ENCODE measurements at places on chromosomes 2 and 18. TPM values are rescaled to one million over a fixed set of nuclear protein-coding genes. Genes with fewer than 3 reads are reported as not detected.

The CCNT2 gene
- total RNA-seq = 52.4 TPM

The ZNF385B gene
- 0.41 TPM for total RNA-seq

The MPPE1 gene
- total RNA-seq = 22.3 TPM

The NYAP2 gene
- 0.14 TPM for total RNA-seq

The NCKAP5 gene
- 1.2 TPM for total RNA-seq

The MTX2 gene
- total RNA-seq = 14.1 TPM

The CXCR4 gene
- total RNA-seq = 42.2 TPM

The FAM210A gene
- 8.7 TPM for total RNA-seq

The SMPD4 gene
- total RNA-seq = 46.3 TPM

The EDAR gene
- total RNA-seq = not detected

The VWA3B gene
- not detected for total RNA-seq

DNA sequence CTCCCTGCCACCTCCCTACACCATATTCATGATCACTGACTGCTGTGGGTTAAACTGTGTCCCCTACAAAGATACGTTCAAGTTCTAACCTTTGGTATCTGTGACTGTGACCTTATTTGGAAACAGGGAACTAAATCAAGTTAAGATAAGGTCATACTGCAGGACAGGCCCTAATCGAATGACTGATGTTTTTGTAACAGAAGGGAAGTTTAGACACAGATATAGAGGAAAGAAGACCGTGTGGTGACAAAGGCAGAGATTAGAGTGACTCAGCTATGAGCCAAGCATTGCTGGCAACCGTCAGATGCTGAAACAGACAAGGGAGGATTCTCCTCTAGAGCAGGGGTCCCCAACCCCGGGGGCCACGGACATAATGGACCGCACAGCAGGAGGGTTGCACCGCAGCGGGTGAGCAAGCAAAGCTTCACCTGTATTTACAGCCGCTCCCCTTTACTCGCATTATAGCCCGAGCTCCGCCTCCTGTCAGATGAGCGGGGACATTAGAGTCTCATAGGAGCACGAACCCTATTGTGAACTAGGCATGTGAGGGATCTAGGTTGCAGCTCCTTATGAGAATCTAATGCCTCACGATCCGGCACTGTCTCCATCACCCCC lies 28.9 kb upstream of the RNF152 start:
- DNase-seq = no peak

GRCh38 chr2:53994818-53995808 lies 24.3 kb upstream of the PSME4 start:
- no peak for DNase-seq

- DNase-seq = no peak
These were observed 220.9 kb upstream of the EPHA4 start for GRCh38 chr2:221792971-221793521.

DNA sequence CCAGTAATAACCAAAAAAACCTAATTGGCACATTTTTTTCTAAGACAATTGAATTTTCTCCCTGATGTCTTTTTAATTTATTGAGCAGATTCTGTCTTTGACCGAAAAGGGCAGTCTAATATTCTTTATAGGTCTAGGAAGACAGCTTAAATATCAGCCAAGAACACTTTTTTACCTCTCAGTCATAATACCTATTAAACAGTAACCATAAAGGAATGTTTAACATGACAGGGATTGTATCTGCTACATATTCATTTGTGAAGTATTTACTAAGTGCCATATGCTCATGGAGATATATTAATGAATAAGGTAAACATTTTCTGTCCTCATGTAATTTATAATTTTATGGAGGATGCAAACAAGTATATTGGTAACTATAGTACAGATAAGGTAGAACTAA lies 3.1 kb upstream of the HTR2B start:
- no peak for DNase-seq

- no peak for DNase-seq
These were observed 17.1 kb upstream of the ANKRD62 start for GRCh38 chr18:12076424-12077140.

DNA sequence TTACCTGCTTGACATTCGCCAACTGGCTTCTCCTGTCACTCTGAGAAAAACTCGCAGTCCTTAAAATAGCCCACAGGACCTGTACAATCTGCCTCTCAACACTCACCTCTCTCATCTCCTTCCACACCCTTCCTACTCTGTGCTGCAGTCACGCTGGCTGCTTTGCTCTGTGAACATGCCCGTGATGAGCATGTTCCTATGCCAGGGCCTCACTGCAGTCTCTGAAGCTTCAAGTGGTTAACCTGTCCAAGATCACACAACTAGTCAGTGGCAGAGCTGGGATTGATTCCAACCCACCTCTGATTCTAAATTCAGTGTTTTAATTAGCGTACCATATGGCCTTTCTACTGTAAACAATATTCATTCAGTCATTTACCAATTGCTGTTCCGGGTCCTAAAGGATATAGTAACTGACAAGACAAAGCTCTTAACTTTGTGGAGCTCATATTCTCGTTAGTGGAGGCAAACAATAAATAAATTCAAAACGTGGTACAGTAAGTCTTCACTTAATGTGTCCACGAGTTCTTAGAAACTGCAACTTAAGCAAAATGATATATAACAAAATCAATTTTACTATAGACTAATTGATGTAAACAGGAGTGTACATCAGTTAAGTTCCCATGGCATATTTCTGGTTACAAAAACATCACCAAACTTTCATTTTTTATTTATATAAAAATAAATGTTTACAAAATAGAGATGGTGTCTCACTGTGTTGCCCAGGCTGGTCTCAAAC lies 38.9 kb upstream of the FBXO11 start:
- no peak for DNase-seq

GRCh38 chr2:111221701-111222100 lies 101.0 kb downstream of the BCL2L11 start:
- no peak for DNase-seq

GRCh38 chr2:197159661-197160211 lies 150.8 kb downstream of the ANKRD44 start:
- DNase-seq = no peak

- no peak for DNase-seq
These were observed 131.3 kb downstream of the PRPF40A start for GRCh38 chr2:152585830-152586484.

- DNase-seq = no peak
These were observed 95.7 kb upstream of the EPC2 start for GRCh38 chr2:148548716-148549400.

DNA sequence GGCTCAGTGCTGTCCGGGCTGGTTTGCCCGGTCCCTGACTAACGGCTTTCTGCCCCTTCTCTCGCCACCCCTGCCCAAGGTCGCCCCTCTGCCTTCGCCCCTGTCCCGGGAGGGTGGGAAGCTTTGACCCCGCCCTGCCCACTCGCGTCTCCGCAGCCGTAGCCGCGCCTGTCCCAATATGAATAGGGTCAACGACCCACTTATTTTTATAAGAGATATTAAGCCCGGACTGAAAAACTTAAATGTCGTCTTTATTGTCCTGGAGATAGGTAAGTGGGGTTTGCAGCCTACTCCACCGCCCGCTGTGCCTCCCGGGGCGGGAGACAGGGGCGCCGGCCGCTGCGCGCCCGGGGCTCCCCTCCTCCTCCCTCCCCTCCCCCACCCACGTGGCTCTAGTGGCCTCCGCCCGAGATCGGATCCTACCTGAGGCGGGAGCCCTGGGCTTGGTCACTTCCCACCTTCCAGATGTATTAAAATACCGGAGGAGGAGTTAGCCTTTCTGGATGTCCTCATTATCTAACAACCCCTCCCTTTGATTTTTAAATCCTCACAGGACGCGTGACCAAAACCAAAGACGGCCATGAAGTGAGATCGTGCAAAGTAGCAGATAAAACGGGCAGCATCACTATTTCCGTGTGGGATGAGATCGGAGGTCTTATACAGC lies 633 bp downstream of the NABP1 start:
- DNase-seq = peak; percentile 7

GRCh38 chr2:238459081-238459629 lies 32.4 kb downstream of the ASB1 start:
- peak; percentile 33 for DNase-seq

- no peak for DNase-seq
These were observed 43.5 kb upstream of the FAHD2A start for GRCh38 chr2:95359031-95359430.

- no peak for DNase-seq
These were observed 328.1 kb upstream of the PKDCC start for GRCh38 chr2:41719756-41720155.

DNA sequence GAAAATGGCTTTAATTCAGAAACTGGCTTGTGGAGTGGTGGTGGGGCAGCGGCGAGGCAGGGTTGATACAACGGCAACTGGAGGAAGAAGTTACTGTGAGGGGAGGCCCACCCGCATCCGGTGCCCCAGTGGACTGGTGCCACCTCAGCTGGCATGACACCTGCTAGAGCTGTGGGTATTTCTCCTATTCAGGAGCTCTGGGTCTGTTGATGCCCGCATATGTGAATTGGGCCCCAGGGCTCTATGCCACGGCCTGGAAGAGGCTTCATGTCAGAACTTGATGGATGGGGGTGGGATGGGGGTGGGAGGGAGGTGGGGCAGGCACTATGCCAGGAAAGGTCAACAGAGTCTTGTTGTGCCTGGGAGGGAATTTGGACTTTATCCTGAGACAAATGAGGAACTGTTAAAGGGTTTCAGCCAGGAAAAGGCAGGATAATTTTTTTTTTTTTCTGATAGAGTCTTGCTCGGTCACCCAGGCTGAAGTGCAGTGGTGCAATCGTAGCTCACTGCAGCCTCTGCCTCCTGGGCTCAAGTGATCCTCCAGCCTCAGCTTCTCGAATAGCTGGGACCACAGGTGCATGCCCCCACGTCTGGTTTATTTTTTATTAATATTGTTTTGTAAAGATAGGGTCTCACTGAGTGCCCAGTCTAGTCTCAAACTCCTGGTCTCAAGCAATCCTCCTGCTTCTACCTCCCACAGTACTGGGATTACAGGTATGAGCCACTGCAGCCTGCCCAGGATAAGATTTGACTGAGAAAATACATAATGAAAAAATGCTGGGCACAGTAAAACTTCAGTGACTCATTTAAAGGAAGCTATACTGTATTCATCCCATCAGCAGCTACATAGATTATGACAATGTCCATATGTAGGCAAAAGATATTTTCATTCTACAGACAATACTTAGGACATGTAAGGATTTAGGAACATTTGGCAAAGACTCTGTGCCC lies 52.6 kb downstream of the SH2D6 start:
- DNase-seq = no peak

DNA sequence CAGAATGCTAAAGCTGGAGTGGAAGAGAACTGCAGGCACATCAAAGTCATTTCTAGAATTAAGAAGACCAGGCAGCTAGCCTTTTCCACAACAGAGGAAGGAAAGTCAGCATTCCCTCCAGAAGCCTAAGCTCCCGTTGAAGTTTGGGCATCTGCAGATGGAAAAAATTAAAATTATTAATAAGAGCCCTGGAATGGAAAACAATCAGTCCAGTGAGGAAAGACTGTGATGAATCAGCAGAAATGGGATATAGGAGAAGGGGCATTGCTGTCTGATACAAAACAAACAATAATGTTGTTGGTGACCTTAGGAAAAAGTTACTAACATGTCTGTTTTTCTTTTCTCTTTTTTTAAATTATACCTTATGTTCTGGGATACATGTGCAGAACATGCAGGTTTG lies 450.7 kb upstream of the SLC14A2 start:
- no peak for DNase-seq

GRCh38 chr2:145431181-145431951 lies 911.4 kb upstream of the ZEB2 start:
- no peak for DNase-seq

GRCh38 chr2:43540021-43540779 lies 55.6 kb downstream of the THADA start:
- peak; percentile 75 for DNase-seq

GRCh38 chr2:219215871-219216534 lies 2.8 kb downstream of the ABCB6 start:
- no peak for DNase-seq

GRCh38 chr2:238512247-238512867 lies 85.6 kb downstream of the ASB1 start:
- no peak for DNase-seq

- DNase-seq = no peak
These were observed 87.5 kb downstream of the POLR1A start for GRCh38 chr2:86017901-86018896.

- no peak for DNase-seq
These were observed 13.4 kb downstream of the SERPINB7 start for GRCh38 chr18:63788447-63789096.

DNA sequence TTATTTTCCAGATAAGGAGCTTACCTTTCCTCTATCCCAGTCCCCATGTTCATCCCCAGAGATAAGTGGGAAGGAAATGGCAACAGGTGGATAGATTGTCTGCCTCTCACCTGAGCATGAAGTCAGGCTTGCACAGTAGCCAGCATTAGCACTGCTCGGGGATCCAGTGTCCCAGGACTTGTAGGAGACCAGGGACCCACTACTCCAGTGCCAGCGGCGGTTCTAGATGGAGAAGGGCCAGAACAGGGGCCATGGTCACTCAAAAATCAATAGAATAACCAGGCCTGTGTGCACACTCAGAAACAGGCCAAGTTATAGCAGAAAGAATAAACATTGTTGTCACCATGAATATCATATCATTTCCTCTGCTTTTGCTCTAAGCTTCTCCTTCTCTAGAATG lies 2.4 kb downstream of the REG1B start:
- no peak for DNase-seq

DNA sequence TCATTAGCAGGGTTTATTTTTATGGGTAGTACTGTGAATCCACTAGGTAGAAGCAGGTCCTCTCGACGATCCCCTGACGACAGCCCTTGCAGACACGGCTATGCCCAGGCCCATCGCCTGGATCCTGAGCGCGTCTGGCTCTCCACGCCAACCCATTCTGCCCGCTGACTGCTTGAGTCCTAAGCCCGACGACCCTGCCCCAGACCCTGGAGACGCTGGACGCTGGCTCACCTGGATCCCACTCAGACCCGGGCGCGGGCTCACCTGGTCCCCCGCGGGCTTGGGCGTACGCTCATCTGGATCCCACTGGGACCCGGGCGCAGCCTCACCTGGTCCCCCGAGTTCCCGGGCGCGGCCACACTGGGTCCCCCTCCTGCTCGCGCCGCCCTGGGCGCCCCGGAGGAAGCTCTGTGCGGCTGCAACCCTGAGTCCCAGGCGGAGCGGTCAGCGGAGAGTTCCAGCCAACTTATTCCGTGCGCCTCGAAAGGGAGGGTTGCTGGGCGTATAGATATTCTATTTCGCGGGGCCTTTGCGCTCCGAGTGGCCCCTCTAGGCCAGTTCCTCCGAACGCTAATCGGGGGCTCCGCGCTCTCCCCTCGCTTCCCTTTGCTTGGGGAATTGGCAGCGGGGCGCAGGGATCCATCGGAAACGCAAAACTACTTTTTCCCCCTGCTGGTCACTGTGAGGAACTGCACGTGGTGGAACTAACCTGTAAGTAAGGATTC lies 22.4 kb upstream of the RMP24 start:
- no peak for DNase-seq

Data from thoracic aorta (tissue), 2 donors.